Retina (tissue), 1 donor: ENCODE measurements at places on chromosomes 2 and 18.

DNA sequence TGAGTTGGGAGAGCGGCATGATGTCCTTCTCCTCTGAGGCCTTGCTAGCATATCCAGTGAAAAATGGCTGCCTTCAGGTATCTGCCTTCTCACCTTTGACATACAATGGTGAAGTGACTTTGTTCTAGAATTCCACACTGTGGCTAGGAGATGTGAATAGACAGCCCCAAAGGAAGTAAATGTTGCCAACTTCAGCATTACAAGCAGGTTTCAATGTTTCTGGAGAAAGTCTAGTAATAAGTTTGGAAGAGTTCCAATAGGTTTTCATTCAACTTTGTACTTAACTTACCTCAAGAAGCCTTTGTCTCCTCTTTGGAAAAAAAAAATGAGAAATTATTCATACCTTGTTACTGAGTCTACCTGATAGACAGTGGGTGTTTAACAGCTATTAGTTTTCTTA lies 421.3 kb upstream of the MMADHC start:
- DNase-seq, result no peak

DNA sequence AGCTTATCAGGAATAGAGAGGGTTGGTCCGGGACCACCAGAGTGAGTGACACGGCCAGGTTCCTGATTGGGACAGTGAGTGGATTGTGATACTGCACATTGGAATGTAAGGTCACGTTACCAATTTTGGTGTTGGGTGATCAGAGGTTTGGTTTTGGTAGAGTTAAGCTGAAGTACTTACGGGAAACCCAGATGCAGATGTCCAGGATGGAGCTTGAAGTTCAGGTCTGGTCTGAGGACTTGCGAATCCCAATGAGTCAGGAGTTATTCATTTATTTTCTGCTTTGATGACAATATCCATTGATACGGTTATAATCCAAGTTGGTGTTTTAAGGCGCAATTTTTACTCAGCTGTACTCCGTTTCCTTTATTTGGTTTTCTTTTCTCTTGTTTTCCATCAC lies 273.6 kb downstream of the ALPK2 start:
- no peak for DNase-seq

DNA sequence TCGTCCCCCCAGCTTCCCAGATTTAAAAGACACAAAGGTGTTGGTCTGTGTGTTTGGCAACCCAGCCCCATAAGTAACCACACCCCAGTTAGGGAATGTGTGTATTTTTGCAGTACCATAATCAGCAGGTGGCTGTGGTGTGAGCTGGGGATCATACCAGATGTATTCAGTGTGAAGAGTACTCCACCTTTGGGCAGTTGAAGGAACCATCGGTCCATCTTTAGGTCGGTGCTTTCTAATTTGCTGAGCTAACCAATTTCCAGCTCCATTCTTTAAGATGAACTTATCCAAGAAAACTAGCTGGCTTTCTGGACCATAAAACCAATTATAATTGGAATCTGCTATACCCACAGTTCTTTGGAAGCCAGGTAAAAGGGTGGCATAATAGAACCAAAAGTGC lies 3.2 kb downstream of the DSEL start:
- DNase-seq, result no peak

- peak; percentile 72 for DNase-seq
Observed at GRCh38 chr2:238895891-238896600, 48.2 kb downstream of the TWIST2 start.

- no peak for DNase-seq
Observed at GRCh38 chr2:35292199-35292598, 1063.4 kb upstream of the CRIM1 start.

GRCh38 chr2:129400826-129401225 lies 578.6 kb upstream of the RAB6C start:
- peak; percentile 74 for DNase-seq

- no peak for DNase-seq
Observed at GRCh38 chr18:77025123-77025522, 107.5 kb downstream of the MBP start.

- no peak for DNase-seq
Observed at GRCh38 chr2:111035830-111036441, 84.8 kb upstream of the BCL2L11 start.

GRCh38 chr2:48849770-48850169 lies 94.2 kb upstream of the LHCGR start:
- no peak for DNase-seq
